ENCODE measurements at places on chromosomes 16 and 17.

DNA sequence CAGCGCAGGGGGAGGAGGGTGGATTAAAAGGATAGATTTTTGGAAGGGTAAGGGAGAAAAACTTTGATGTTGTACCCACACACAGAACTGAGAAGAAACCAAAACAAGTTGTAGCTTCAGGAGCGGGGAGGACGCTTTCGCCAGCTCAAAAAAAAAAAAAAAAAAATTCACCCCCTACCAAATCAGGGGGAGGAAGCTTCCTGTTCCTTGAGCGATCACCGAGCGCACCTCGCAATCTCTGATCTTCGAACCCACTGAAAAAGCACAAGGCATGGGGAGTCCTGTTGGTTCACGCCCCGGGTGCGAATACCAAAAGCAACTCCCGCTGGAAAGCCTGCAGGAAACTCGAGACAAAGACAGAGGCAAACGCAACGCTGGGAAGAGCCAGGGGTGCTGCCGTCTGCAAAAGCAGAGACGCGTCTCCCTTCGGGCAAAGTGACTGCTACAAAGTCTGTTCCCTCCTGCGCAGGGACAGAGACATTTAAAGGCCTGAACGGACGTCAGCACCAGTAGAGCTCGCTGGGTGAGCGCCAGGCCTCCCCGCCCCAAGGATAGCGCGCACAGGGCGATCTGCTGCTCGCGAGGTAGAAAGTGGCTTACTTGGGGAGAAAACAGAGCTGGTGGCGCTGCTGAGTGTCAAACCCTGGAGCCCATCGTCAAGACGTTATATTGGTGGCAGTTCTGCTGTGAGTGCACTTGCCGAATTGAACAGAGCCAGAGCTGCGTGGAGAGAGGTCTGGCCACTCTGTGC, 190.4 kb downstream of the USP22 start:
- DNase-seq, result no peak

GRCh38 chr17:40209404-40210093, 9.6 kb upstream of the WIPF2 start:
- no peak for DNase-seq

GRCh38 chr17:40500190-40500589, 1.2 kb downstream of the TNS4 start:
- DNase-seq, result no peak

DNA sequence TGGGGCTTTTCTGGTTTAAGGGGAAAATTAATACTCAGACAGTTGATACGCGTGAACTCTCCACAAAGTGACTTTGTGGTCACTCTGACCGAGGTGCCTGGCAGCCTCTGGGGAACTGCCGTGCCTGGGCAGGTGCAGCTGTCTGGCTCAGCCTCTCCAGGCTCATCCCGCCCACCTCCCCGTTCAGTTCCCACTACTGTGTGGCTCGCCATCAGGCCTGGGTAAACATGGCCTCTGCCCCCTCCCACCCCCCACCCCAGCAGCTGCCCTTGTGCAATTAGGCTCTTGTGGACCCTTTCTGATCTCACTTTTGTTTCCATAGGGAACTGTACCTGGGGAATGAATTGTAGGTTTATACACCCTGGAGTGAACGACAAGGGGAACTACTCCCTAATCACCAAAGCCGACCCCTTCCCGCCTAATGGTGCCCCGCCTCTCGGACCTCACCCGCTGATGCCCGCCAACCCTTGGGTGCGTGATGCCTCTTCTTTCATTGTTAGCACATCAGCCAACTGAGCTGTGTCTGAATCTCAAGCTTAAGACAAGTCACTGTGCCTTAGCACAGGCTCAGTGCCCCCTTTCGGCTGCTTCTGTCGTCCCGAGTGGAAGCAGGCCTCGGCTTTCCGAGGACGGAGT, 27.8 kb downstream of the ZC3H18 start:
- DNase-seq, result no peak

GRCh38 chr17:42520540-42520951, 15.5 kb upstream of the NAGLU start:
- no peak for DNase-seq

DNA sequence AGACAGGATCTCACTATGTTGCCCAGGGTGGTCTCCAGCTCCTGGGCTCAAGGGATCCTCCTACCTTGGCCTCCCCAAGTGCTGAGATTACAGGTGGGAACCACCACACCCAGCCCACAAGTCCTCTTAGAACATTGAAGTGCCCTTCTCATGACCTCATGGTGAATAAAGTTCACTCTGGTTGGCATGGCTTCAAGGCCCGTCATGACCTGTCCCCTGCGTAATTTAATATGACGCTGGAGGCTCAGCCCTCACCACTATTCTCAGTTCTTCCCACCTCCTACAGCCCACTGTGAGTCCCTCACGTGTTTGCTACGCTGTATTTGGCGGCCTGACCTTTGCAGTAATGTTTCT, 1.9 kb downstream of the ENDOV start:
- no peak for DNase-seq

DNA sequence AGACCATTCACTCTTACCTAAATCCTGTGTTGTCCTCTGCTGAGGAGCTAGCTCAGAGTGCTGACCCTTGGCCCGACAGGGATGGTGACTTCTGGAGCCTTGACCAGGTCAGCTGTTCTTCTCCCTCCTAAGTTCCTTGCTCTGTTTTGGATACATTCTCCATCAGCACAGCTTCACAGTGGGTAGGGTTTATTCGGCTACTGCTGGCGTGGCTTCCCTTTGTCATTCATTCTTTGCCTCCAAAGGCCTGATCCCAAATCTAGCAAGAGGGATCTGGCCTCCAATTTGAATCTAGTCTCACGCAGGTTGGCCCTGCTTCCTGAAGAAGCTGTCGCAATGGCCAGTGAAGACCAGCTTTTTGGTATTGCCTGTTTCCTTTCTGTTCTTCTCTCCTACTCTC, 116.6 kb downstream of the SHISA9 start:
- DNase-seq, result no peak

- peak; percentile 25 for DNase-seq
These were observed 20.7 kb upstream of the MNT start for GRCh38 chr17:2421315-2422147.

DNA sequence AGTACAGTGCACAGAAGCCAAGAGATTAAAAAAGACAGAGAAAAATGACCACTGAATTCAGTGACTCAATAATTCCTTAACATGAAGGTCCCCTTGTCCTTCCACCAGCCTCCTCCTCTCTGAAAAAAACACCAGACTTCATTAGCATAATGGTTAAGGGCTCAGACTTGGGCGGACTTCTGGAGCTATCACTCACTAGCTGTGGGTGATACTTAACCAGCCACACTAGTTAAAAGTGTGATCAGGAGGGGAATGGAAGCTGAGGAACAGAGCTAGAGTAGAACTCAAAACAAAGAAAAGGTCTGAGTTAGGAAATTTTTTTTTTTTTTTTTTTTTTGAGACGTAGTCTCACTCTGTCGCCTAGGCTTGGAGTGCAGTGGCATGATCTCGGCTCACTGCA, 23.2 kb downstream of the ZNF652 start:
- no peak for DNase-seq

GRCh38 chr17:5115673-5116651, at the start of gene USP6:
USP6 (plus strand) TSS chr17:5116032; CDS start chr17:5130368, 14,336 bp downstream.
- DNase-seq, result no peak

GRCh38 chr17:81013642-81014041, 21.3 kb upstream of the BAIAP2 start:
- DNase-seq, result no peak

GRCh38 chr17:11944587-11944986, 52.7 kb downstream of the ZNF18 start:
- no peak for DNase-seq

GRCh38 chr17:72465191-72466024, 344.6 kb downstream of the SOX9 start:
- peak; percentile 94 for DNase-seq

DNA sequence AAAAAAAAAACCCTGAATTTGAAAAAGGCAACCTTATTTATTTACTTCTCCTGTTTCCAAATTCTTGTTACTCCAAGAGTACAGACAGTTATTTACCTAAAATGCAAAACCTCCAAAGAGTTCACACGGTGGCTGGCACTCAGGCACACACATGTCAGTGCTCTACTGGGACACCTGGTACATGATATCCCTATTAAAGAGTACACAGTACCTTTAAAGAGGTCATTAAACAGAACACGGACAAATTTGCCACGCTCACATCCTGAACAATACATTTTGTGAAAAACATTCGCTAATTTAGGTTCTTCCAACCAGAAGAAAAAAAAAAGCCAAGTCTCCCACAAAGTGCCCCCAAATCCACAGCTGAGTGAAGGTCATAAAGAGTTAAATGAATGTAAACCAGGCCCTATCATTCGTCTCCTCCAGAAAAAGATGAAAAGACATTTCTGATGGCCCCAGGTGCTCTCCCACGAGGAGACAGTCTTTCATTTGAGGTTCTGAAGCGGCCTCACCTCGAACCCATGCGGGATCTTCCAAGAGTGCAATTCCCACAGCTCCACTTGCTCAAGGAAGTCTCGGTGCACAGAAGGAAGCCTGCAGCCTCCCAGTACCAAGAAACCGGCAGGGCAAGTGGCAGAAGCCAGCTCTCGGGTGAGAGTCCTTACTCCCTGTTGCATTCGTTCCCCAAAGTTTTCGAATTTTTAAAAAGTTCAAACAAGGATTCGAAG, 993 bp downstream of the ERN1 start:
- no peak for DNase-seq
